ENCODE measurements at places on chromosomes 5 and 9. TPM values are rescaled to one million over a fixed set of nuclear protein-coding genes. Genes with fewer than 3 reads are reported as not detected.

Gene MRPS2
- 66.7 TPM for total RNA-seq

DNA sequence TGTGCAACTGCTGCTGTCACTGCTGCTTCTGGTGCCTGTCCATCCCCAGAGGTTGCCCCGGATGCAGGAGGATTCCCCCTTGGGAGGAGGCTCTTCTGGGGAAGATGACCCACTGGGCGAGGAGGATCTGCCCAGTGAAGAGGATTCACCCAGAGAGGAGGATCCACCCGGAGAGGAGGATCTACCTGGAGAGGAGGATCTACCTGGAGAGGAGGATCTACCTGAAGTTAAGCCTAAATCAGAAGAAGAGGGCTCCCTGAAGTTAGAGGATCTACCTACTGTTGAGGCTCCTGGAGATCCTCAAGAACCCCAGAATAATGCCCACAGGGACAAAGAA lies 265 bp downstream of the CA9 start:
- no peak for DNase-seq

GRCh38 chr5:149694007-149694406 lies 36.1 kb upstream of the PPARGC1B start:
- DNase-seq: no peak

Gene LRRC19
- total RNA-seq: not detected

DNA sequence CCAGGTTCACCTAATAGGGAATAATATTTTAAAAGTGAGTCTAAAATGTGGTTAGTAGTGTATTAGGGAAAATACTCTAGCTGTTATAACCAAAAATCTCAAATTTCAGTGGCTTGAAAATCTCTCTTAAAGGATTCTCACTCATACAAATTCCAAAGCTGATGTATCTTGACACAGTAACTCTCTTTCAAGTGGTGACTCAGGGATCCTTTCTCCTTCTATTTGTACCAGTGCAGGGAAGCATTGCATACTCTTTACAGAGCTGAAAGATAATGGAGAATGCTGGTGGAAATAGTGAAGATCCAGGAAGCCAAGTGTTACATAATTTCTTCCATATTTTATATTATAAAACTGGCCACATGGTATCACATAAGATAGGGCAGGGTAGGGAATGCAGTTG lies 560.2 kb upstream of the CDH9 start:
- DNase-seq: no peak

GRCh38 chr9:35254984-35255857 lies 93.4 kb downstream of the UNC13B start:
- DNase-seq: no peak

DNA sequence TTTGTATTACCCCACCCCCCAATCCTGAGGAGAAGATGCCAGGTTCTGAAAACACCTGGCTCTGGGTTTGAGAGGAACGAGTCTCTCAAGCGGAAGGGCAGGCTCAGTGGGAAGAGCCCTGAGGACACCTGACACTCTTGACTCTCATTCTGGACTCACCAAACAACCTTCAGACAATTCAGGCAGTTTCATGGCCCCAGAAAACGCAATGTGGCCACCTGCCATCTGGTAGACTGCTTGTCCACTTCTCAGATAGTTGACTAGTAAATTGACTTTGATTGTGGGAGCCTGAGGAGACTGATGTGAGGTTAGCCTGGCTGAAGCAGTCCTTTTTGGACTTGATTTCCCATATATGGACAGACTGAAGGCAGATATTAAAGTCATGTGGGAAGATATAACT lies 117.5 kb upstream of the FSTL4 start:
- DNase-seq: no peak

Gene PCDHGA10
- 0.16 TPM for total RNA-seq

DNA sequence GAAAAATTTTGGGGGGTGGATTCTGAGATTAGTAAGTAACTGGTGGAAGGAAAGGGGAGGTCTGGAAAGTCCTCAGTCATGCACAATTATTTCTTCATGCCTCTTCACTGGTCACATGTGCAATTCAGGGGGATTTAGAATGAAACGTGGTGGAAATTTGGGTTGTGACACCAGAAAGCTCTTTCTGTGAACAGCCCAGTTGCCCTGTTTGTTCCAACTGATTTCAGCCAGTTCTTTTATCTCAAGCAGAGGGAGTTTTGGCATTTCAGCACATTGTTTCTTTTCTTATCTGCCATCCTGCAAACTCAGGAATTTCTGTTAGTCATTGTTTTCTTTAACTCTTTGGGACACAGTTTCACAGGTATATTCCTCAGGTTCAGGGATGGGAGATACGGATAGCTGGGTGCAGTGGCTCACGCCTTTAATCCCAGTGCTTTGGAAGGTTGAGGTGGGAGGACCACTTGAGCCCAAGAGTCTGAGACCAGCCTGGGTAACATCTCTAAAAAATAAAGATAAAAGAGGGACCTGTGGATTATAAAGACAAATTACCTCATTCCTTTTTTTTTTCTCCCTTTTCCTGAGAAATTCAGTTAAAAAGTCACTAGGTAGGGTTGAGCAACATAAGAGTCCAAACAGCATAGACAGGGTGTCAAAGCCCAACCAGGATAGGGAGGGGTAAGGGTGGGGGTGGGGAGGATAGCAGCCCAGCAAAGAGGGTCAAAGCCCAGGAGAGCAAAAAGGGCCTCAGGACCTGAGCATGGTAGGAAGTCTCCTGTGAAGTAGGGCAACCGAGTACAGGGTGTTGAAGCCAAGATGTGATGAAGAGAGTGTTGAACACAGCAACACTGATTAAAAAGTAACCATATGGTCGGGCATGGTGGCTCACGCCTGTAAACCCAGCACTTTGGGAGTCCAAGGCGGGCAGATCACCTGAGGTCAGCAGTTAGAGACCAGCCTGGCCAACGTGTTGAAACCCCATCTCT lies 5.4 kb upstream of the B4GALT1 start:
- DNase-seq: no peak

DNA sequence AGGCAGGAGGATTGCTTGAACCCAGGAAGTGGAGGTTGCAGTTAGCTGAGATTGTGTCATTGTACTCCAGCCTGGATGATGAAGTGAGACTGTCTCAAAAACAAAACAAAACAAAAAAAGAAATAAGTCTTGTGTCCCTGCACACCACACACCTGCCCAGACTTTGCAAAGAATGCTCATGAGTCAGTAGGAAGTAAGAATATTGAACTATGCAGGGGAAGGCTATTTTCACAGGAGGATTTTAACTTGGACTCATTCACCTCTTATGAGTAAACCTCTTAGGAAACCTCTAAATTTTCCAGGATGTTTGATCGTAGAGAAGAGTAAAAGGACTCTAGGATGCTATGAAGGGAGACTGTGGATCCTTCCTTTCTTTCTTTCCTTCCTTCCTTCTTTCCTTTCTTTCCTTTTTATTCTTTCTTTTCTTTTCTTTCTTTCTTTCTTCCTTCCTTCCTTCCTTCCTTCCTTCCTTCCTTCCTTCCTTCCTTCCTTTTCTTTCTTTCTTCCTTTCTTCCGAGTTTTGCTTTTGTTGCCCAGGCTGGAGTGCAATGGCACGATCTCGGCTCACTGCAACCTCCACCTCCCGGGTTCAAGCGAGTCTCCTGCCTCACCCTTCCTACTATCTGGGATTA lies 96.7 kb upstream of the CLINT1 start:
- no peak for DNase-seq

DNA sequence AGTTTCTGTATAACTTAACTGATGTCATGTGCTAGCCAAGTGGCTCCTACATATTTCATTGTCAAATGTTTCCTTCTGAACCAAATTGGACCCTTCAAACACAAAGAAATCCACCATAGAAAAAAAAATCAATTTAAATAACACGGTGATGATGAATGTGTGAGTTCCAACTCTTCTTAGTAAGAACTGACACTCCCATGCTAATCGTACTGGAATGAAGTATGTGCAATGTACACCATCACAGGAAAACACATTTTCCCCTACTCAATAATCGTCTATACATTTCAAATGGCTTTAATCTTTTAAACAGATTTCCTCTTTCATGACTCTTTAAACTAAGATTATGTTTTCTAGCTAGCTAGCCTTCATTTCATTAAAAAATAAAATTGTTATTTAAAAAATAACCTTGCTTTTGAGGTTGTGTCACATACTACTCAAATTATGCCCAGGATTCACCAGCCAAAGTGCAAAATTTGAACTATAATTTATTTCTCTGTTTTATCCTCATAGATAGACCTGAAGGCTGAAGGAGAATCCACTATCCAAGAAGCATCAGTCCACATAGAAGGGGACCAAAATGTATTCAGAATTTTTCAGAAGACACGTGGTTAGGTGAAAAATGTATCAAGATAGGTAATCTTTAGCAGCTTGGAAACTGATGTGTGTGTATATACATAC lies 131.0 kb upstream of the ITGA1 start:
- no peak for DNase-seq

GRCh38 chr5:129460936-129461710 lies 1.0 kb downstream of the ADAMTS19 start:
- no peak for DNase-seq

DNA sequence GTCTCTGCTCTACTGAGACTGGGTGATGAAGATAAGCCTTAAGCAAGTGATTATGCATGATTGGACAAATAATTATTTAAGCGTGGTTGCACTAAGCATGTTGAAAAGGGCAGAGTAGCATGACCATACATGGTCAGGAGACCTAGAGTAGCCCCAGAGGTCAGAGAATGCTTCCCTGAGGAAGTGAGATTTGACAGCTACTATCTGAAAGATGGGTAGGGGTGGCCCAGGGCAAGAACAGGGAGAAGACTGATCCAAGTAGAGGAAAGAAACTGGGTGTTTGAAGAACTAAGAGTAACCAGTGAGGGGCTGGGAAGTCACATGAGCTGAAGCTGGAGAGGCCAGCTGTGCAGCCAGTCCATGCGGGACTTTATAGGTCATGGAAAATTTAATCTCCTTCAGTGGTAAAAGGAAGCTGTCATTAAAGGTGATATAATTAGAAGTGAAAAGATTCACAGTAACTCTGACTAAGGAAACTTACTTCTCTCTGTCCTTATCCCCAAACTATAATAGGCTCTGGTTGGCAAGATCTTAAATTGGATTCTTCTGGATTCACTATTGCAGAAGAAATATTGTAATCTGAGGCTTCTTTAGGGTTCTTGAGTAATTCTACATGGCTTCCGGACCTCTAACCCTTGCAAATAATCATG lies 35.2 kb downstream of the YIPF5 start:
- no peak for DNase-seq

Gene SOHLH1
- total RNA-seq: not detected

- no peak for DNase-seq
These were observed 4.8 kb downstream of the NINJ1 start for GRCh38 chr9:93129286-93129685.

Gene STK32A
- total RNA-seq: not detected

Gene LHX3
- not detected for total RNA-seq

Gene APBA1
- total RNA-seq: 0.09 TPM

- no peak for DNase-seq
These were observed 94.6 kb downstream of the ZNF608 start for GRCh38 chr5:124651663-124652513.

Gene RNF208
- 2.7 TPM for total RNA-seq

DNA sequence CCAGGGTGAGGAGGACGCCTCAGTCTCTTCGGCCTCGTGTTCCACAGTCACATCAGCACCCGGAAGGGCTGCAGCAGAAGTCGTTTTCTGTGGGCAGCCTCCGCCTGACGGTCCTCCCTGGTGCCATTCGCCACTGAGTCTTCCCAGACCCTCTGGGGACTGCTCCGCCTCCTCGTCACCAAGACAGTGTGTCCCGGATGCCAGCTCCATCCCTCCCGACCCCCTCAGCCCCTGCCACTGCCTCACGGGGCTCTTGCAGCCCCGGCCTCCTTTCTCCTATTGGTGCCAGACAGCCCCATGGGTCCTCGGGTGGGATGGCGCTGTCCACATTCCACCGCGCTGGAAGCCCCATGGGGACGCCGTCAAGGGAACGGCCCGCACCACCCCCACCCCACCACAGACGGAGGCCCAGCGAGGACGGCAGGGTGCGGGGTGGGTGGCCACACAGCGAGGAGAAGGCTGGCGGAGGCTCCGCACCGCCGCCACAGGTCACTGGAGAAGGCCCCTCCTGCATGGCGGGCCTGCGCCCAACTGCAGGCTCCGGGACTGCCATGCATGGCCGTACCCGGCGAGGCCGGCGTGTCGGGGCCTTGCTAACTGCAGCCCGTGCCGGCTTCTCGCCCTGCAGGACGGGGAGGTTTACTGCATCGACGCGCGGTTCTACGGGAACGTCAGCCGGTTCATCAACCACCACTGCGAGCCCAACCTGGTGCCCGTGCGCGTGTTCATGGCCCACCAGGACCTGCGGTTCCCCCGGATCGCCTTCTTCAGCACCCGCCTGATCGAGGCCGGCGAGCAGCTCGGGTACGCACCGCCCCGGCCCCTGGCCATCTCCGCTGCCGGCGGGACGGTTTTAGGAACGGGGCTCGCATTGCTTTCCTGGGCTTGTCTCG lies 43.6 kb upstream of the CACNA1B start:
- no peak for DNase-seq

DNA sequence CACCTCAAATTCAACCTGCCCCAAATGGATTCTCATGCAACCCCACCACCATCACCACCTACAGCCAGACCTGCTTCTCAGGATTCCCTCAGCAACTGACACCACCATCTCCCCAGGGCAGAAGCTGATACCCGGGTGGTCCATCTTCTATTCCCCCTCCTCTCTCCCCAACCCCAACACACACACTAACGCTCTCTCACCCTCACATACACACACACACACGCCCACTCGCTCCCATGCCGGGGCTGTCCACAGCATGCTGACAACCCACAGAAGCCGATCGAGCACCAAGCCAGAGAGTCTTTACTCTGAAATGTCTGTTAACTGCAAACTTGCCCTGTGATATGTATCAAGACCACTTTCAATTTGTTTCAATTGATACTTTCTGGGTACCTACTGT lies 28.4 kb downstream of the B4GALT1 start:
- no peak for DNase-seq

Gene PCDHGA9
- 0.09 TPM for total RNA-seq

Gene PIP5KL1
- total RNA-seq: 2.5 TPM

Gene ANKRD34B
- total RNA-seq: not detected

GRCh38 chr9:8071445-8071798 lies 271.8 kb upstream of the DMAC1 start:
- DNase-seq: no peak

- DNase-seq: no peak
These were observed 67.1 kb downstream of the LNPEP start for GRCh38 chr5:97002983-97003382.

Gene SPRY4
- 1.1 TPM for total RNA-seq

DNA sequence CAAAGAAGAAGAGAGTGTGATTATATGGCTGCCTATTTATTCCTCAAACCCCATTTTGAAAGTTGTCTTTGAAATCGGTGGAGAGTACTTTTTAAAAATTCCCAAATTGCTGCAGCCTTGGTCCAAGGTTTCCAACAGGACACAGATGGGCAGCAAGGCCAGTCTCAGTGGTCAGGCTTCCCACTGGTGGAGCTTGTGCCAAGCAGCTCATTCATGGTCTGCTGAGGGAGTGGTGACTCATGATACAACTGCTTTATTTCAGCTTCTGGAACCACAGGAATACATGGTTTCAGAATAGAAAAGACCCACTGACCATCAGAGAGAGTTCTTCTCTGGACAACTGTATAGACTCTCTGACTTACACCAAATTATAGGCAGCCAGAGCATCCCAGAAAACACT lies 673.1 kb upstream of the KLF4 start:
- DNase-seq: no peak

All from CD8-positive, alpha-beta memory T cell (primary cell).